ENCODE measurements at places on chromosomes 5 and 9.

DNA sequence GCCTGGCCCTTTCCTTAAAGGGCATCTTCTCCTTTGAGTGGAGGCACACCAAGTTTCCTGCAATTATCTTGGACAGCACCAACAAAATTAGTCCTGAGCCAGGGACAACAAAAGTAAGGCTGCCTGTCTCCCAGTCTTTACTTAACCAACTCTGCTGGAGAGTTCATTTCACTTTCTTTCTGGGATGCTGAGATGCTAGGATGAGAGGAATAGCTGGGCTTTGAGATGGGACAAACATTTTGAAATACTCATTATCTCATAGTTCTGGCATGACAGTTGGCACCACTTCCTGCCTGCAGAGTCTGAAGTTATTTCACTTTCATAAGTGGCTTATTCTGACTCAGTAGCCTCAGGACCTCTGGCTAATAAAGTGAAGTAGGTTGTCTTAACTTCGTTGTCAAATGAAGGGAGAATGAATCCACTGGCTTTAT lies 157.0 kb downstream of the C9orf152 start:
- DNase-seq: no peak

- DNase-seq: peak; percentile 55
Measured at GRCh38 chr5:140182803-140183367, 7.9 kb downstream of the CYSTM1 start.

GRCh38 chr5:98464737-98465330 lies 308.6 kb upstream of the RGMB start:
- DNase-seq: no peak

DNA sequence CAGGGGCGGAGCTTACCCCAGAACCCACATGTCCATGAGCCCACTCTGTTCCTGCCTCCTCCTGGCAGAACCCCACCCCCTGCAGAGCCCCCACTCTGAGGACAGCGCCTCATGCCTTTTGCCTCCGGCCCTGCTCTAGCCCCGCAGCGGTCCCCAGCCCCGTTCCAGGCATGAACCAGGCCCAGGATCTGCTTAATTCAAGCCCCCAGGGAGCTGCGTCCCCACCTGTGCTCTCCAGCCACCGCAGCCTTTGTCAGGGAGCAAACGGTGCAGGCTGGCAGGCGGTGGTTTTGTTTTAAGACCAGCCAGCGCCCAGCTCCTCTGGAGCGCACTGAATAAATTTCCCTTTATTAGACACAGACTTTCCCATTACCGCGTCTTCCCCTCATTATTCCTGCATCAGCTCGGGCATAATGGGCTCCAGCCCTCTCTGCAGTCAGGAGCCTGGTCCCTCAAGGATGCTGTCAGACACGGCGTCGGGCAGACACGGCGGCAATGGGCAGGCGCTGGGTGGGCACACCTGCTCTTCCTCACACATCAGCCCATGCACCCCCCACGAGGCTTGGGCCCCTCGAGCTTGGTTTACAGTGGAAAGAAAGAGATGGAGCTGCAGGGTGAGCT lies 137.6 kb downstream of the OLFM1 start:
- no peak for DNase-seq

DNA sequence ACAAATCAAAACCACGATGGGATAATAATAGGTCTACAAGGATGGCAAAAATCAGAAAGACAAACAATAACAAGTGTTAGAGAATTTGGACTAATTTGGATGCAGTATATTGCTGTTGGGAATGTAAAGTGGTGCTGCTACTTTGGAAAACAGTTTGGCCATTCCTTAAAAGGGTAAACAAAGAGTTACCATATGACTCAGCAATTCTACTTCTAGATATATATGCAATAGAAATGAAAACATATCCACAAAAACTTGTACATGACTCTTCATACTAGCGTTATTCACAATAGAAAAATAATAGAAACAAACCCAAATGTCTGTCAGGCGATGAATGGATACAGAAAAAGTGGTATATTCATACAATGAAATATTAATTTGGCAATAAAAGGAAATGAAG lies 58.3 kb downstream of the JAK2 start:
- no peak for DNase-seq

DNA sequence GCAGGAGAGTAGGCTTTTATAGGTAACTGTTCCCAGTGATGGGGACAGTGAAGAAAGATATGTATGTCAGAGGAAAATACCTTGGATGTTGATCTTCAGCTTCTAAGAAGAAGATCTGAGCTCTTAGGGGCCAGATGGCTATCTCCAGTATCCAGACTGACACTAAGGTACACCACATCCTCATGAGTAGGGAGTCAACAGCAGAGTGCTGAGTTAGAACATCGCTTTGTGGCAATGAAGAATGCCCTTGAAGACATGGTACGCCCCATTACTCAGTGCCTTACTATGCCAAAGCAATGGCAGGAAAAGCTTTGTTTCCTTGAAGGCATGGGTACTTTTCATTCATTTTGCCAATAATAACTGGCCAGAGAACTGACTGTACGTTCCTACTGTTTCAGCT lies 263.7 kb downstream of the CEMIP2 start:
- DNase-seq: no peak

- no peak for DNase-seq
Measured at GRCh38 chr5:173919443-173919842, 31.3 kb downstream of the CPEB4 start.

DNA sequence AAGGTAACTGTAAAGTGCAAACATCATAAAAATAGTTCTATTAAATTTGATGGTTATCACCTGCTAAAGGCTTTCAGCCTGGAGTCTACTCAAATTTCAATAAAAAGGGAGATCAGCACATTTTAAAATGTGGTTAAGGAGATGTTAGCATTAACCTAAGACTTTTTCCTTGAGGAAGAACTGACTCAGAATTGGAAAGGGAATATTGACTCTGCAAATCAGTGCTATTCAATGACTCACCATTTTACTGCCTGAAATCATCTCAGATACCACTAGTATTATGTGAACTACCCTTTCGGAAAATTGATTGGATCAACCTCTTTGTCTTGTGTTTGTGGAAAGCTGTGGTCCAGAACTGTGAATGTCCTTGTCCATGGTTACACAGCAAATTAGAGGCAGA lies 113.3 kb downstream of the ADRB2 start:
- no peak for DNase-seq

DNA sequence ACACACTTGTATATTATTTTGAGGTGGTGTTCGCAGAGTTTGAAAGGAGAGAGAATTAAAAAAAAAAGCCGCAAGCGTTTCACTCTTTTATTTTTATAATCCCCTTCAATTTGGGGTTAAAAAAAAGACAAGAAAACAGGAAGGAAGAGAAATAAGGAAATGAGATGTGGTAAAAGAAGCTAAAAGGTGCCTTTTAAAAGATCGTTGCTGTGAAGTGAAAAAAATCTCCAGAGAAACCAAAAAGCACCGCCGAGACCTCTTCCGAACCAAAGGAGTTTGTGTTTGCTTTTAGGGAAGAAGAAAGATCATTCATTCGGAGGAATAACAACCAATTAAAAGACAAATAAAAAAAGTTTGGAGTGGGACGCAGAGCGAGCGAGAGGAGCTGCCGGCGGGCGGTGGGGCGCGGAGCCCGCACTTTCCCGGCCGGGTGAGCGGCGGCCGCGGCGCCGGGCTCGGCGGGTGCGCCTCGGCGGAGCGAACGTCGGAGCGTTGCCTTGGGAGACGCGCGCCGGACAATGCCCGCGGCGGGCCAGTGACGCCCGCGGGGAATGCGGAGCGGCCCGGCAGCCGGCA lies 355 bp downstream of the TLE4 start:
- no peak for DNase-seq

Data from pons (tissue), 1 donor.